ENCODE measurements at places on chromosomes 1 and 21. TPM values are rescaled to one million over a fixed set of nuclear protein-coding genes. Genes with fewer than 3 reads are reported as not detected.
A peak's percentile ranks its signal among the peaks of the same experiment; 100 is the strongest.

GRCh38 chr21:38178653-38179470 is 77.9 kb upstream of the KCNJ15 start:
- DNase-seq = no peak

The NOTCH2 gene
- polyA plus RNA-seq = 32.1 TPM

DNA sequence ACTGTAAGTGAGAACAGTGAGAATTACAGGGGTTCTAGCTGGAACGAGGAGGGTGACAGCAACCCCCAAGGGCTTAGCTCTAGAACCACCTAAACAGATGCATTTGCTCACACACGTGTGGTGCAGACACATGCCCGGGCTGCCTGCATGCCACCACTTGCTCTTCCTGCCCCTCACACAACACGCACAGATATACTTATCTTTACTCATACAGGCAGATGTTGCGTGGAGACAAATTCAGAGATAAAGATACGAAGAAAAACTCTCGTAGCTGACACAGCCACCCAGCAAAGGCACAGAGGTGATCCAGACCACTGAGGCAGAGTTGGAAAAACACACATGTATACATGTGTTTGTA is 13.5 kb downstream of the VANGL1 start:
- DNase-seq = no peak

DNA sequence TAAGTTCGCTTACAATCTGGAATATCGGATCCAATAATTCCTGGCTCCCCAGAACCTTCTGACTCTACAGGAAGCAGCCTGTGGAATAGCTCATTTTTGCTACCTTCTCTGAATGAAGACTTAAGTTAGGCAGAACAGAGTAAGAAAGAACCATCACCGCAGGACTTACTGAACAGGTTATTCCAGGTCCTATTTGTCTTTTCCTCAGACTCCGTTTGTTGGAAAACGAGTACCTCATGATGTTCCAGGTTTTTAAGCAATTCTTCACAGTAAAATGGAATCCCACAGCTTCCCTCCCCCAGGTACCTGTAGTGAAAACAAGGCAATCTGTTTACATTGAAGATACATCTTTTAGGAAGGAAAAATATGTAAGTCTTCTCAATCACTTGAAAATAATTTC is 59.8 kb downstream of the ADCY10 start:
- no peak for DNase-seq

DNA sequence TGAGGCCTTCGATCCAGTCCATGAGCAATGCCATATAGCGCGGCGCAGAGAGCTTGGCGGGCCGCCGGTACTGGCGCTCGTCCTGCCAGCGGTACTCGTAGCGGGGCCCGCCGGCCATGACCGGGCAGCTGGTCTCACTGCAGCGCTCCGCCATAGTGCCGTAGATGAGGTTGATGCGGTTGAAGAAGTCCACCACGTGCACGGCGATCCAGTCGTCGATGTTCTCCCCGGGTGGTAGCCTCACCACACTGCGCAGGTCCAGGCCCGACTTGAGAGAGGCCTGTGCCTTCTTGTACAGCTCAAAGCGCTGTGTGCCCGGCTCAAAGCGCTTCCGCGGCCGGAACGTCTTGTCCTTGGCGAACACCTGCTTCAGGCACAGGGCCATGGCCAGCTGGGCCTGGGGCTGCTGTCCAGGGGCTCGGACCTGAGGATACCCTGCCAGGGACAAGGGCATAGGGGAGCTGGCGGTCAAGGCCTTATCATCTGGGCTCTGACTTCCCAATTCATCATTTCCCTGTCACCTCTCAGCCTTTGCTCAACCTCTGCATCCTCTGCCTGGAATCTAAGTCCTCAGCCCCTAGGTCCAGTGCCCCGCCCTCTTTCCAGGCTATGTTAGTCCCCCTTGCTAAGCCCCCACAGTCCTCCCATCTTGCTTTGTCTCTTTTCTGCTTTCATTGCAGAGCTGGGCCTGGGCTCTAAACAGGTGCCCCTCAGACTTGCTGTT is 3.5 kb downstream of the MOB3C start:
- DNase-seq = no peak

DNA sequence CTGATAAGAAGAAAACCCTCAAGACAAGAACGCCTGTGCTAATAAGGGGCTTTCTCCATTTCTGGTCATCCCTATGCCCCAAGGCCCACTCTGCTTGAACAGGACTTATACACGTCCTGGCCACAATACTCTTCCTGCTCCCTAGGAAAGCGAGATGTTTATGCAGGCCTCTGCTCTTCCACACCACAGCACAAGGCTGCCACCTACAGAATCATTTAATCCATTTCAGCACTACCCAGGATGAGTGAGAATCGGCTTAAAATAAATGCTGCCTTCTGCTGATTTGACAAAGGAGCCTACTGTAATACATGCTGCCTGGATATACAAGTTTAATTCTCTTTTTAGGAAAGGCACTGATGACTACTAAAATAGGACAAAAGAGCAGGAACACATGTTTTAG is 29.4 kb downstream of the FRRS1 start:
- DNase-seq = no peak

DNA sequence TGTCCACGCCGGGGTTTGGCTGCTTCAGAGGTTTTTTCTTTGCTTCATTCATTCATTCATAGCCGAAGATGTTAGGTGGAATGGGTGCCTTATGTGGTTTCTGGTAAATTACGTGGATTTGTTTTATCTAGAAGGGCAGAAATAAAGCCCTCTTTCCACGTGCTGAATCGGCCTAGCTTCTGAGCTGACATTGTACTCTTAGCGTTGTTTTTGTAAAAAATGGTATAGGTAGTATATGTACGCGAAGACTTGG is 1.5 kb downstream of the GALNT2 start:
- no peak for DNase-seq

- no peak for DNase-seq
Observed at GRCh38 chr1:43524804-43525203, 5.9 kb upstream of the PTPRF start.

GRCh38 chr1:205578780-205579571 is 52.8 kb downstream of the ELK4 start:
- DNase-seq = no peak

GRCh38 chr21:32348604-32349332 is 44.0 kb downstream of the URB1 start:
- DNase-seq = no peak

DNA sequence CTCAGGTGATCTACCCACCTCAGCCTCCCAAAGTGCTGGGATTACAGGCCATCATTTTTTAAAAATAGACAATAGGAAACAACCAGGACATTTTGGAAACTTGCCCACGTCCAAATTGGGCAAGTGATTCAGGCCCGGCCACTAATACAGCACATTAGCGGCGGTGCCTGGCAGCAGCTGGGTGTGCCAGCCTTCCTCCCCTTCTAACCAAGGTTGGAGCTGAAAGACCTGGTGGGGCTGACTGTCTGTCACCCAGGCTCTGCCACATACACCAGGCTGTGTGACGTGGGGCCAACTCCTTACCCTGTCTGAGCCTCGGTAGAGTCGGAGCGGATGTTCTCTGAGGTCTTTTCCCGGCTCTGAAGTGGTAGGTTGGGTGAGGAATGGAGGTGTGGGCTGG is 29.6 kb upstream of the TMEM51 start:
- no peak for DNase-seq

- no peak for DNase-seq
Observed at GRCh38 chr1:199616947-199617346, 410.6 kb upstream of the NR5A2 start.

- DNase-seq = no peak
Observed at GRCh38 chr1:153685544-153686340, 7.3 kb downstream of the NPR1 start.

DNA sequence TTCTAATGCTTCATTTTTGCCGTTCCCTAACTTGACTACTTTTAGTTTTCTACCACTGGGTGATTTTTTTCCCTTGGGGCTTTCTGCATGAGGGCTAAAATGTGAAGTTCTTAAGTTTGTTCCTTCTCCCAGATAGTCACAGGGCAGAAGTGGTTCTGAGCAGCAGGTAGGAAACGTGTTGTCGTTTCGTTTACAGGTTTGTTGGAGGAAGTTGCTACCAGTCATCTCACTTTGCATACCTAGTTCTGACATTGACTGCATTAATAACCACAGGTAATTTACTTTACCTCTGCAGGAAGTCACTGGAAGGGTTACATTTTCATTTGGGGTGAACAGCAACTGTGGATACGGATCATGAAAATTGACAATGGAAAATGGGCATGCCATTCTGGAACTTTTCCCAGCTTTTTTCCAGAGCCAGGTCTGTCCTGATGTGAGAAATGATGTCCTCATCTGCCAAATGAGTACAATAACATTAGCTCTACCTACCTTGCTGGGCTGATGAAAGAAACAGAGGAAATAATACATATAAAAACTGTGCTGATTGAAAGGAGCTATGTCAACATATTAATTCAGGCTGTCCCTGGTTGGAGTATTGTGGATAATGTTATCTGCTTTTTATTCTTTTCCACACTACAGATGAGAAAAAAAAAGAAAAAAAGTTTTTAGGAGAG is 94.2 kb downstream of the DISC1 start:
- no peak for DNase-seq

GRCh38 chr21:45639206-45640000 is 4.1 kb upstream of the PCBP3 start:
- DNase-seq = peak; percentile 28

DNA sequence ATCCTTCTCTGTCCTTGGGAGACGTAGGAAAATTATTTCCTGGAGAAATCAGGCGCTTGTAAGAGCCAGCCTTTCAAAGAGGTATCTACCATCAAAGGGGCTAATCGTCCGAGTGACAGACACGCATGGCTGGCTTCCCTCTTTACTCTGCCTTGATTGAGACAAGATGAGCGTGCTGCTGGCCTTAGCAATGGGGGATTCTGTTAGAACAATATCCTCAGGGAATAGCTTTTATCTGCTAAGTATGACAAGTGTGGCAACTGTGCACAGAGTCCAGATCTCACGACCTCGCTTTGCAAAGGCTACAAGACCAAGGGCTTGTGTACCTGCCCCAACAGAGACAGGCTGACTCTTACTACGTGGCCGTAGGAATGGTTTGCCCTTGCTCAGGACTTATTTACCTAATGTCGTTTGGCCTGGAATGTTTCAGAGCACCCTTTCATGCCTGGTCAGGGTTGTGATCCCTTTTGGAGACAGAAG is 417.1 kb downstream of the KIF26B start:
- DNase-seq = no peak

The MX1 gene
- polyA plus RNA-seq = 56.3 TPM

DNA sequence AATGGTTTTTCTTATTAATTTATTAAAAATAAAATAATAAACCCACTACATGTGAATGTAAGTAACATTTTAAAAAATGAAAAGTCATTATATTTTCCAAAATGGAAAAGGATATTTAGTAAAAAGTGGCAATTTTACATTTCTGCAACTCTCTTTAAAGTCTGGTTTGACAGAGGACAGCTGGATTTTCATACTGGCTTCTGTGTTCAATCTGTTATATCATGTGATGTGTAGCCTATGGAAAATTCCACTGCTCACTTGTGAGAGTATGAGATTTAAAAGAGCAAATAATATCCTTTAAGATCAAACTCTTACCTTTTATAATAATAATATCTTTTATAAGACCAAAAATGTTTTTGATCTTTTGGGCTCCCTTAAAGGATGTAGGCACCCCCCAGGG is 33.7 kb downstream of the PCP4 start:
- DNase-seq = no peak

The FOXD3 gene
- polyA plus RNA-seq = not detected

The TIAM1 gene
- 0.51 TPM for polyA plus RNA-seq

GRCh38 chr1:223144431-223144830 is 1.4 kb upstream of the TLR5 start:
- DNase-seq = no peak

DNA sequence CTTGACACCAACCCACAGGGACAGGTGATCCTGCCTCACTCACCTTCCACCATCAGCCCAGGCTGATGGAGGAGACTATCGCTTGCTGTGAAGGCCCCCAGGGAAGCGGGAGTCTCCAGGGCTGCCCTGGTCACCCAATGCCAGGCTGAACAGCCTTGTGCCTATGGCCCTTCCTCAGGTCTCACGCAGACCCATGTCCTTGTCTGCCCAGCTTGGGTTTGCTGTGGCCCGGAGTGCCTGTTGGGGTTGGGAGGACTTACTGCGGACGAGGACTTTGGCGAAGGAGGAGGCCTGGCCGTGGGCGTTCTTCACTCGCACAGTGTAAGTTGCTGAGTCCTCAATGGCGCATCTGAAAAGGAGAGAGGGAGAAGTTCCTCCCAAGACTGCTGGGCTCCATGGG is 14.3 kb downstream of the MYOM3 start:
- DNase-seq = no peak

The CD247 gene
- polyA plus RNA-seq = 10.8 TPM

DNA sequence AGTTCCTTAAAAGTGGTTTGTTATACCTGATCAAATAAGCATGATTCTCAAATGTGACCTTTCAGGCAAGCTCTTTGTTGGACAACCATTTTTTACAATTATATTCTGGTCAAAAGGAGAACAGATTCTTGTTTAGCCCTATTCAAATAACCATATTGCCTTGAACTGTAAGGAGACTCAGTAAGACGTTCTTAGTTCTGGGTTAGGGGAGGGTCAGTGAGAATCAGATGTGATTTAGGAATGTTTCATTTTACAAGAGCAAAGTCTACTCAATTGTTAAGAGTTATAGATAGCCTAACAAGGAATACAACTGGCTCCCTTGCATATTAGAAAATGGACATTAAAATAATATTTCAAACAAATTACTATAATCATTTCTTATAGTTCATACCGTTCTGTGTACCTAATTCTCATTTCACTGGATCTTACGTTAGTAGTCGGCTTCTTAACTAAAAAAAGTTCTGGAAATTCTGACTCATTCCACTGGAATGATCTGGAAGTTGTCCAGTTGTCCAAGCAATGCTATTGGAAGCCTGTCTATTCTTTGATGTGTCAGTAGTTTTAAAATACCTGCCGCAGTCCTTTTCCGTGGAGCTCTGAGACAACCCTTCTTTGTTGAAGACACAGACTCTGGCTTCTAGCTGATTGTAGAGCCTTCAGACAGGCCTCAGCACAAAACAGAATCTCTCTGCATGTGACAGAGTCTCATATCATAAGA is 88.8 kb downstream of the MAST2 start:
- DNase-seq = no peak

DNA sequence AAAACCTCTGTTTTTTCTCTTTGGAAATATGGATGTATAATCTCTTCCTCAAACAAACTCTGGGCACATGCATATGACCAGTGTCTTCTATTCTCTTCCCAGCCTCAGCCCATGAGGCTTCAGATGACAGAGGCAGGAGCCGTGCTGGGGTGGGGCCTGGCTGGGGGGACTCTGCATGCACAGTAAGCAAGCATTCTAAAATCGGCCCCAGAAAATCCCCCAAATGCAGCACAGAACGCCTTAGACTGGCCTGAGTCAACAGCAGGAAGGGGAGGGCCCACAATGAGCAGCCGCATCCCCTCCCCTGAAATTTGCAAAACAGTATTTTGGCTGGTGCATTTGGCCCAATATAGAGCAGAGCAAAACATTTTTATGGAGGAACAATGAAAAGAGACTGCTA is 47.8 kb downstream of the ITPKB start:
- peak; percentile 78 for DNase-seq

The RCAN3 gene
- 19.3 TPM for polyA plus RNA-seq

DNA sequence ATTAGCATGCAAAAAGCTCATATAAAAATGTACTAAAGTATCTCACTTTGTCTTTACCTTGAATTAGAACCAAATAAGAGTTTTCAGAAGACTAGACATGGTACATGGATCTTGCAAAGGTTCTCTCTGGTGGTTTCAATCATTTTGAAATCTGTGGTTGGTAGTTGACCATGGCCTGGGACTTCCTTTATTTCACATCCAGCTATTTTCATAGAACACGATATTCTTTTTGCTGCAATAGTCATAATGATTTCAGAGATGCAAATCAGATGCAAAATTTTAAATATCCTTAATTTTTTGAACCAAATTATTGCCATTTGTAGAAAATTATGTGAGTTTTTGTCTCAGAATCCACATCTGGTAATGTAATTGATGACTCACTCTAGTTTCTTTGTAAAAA is 375.1 kb upstream of the ZP4 start:
- DNase-seq = no peak

The SLC16A4 gene
- polyA plus RNA-seq = 0.42 TPM

- DNase-seq = no peak
Observed at GRCh38 chr21:46482225-46482845, 23.6 kb downstream of the DIP2A start.
